ENCODE measurements at places on chromosomes 2 and 18. TPM values are rescaled to one million over a fixed set of nuclear protein-coding genes. Genes with fewer than 3 reads are reported as not detected.

- no peaks in the 10 kb centered on the region for H3K4me1 ChIP-seq
- no peaks in the 10 kb centered on the region for H3K36me3 ChIP-seq
- no peak for DNase-seq
- no peak overlapping the region for H3K4me3 ChIP-seq
Observed at GRCh38 chr2:110980339-110981062, 140.2 kb upstream of the BCL2L11 start.

DNA sequence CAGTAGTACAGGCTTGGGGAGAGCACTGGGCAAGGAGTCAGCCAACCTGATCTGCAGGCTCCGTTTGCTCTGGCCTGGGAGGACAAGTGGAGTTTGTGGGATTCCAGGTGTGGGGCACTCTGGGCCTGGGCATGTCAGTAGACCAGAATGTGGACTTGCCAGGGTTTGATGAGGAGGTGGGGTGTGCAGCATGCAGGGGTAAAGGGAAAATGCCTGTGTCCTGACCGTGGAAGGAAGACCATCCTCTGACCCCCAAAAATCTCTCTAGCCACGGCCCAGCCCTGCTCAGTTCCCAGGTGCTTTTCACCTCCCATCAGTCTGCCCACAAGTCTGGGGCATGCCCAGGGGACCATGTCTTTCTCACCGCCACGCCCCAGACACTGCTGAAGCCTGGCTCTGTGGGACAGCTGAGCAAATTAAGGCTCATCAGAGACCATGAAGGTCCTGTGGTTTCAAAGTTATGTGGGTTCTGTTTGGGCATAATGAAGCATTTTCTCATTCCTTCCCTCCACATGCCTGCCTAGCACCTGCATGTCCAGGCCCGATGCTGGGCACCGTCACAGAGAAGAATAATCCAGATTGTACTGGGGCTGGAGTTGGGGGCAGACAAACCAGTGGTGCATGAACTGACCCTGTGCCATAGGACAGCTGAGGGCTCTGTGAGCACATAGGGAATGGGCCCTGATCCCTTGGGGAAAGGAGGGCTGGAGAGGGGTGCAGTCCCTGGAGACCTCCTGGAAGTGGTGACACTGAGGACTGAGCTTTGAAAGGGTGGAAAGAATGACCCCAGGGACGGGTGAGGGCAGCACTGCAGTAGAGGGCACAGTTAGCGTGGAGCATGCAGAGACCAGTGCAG, 6.5 kb upstream of the KCNF1 start:
- H3K4me3 ChIP-seq: no peak overlapping the region
- H3K27me3 ChIP-seq: peaks cover 19% of the 10 kb centered on the region
- peaks cover 8% of the 10 kb centered on the region for H3K36me3 ChIP-seq

GRCh38 chr2:236664136-236664535, 94.5 kb downstream of the ACKR3 start:
- H3K27ac ChIP-seq: no peak overlapping the region
- no peaks in the 10 kb centered on the region for H3K4me1 ChIP-seq
- peaks cover 6% of the 10 kb centered on the region for H3K36me3 ChIP-seq
- no peak for DNase-seq
- H3K27me3 ChIP-seq: peaks cover 3% of the 10 kb centered on the region
- no peak overlapping the region for H3K4me3 ChIP-seq

The PLEKHB2 gene
- total RNA-seq: 42.4 TPM

DNA sequence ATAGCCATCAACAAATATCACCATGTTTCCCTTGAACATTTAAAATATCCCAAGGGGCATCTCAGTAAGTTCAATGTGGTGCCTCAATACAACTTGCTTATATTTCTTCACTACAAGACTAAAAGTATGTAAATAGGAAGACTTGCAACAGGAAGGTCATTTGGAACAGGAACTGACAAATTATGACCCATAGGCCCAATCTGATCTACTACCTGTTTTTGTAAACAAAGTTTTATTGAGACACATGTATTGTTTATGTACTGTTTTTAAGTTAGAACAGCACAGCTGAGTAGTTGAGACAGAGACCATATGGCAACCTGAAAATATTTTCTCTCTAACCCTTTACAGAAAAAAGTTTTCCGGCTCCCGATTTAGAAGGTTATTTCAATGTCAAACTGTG, 154.8 kb upstream of the TFPI start:
- no peaks in the 10 kb centered on the region for H3K27me3 ChIP-seq
- no peak overlapping the region for H3K4me3 ChIP-seq
- H3K27ac ChIP-seq: no peak overlapping the region
- H3K4me1 ChIP-seq: no peaks in the 10 kb centered on the region
- H3K36me3 ChIP-seq: no peaks in the 10 kb centered on the region

The OR6B2 gene
- total RNA-seq: not detected

DNA sequence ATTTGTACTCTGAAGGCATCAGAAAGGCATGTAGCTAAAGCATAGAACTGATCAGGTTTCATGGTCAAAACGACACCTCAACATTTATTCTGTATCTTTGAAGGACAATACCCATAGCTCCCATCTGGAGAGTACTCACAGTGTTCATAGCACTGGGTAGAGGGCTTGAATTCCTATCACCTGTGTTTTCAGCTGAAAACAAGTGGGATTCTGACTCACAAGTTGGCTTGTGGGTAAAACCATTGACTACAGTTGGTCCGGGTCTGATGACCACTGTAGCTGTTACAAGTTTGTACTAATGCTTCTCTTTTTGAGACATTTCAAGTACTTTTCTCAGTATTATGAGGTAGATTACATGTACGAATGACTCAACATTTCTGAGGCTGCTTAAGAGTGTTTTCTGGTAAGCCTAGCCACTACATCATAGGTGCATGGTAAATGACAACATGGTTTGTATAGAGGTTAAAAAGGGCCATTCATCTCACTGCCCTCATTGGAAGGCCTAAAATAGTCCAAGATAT, 68.6 kb upstream of the PELI1 start:
- no peaks in the 10 kb centered on the region for H3K4me1 ChIP-seq
- DNase-seq: no peak
- no peak overlapping the region for H3K27ac ChIP-seq
- H3K27me3 ChIP-seq: peaks cover 4% of the 10 kb centered on the region
- H3K36me3 ChIP-seq: no peaks in the 10 kb centered on the region

DNA sequence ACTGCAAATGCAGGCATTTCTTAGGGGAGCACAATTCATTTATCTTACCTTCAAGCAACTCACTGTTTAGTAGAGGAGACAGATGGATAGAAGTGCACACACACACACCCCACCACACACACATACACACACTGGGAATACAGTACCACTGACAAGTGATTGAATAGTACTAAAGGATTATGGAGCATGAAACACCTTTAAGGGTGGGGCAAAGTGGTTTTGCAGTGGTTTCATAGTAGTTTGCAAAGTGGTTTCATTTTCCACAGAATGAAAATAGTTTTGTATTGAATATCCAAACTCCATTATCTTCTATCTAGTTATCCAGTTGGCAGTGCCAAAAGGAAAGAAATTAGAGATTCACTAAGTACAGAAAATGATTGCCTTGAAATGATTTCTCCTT, 18.9 kb downstream of the KIF5C start:
- H3K4me3 ChIP-seq: no peak overlapping the region
- DNase-seq: no peak
- peaks cover 16% of the 10 kb centered on the region for H3K36me3 ChIP-seq

The PSMA8 gene
- not detected for total RNA-seq

The DYNAP gene
- not detected for total RNA-seq
